Stimulated activated naive CD4-positive, alpha-beta T cell (primary cell): ENCODE measurements at places on chromosomes 1 and 21.
A peak's percentile ranks its signal among the peaks of the same experiment; 100 is the strongest.

GRCh38 chr1:107782217-107782845 is 182.6 kb downstream of the VAV3 start:
- DNase-seq = peak; percentile 16

DNA sequence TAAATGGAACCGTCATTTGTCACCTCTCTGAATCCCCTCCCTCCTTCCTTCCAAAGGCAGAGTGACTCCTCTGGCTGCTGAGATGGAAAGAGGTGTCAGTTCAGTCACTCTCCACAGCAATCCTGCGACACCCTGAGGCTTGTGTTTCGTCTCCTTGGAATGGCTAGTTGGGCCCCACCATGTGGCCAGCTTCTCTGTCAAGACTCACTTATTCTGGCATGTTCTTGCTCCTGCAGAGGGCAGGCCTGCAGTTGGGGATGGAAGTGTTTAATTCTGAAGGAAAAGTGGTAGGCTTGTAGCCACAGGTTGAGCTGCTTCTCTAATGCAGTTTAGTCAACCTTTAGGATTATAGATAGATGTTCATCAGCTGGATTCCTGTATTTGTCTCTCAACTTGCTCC is 149.6 kb downstream of the LMO4 start:
- no peak for DNase-seq

DNA sequence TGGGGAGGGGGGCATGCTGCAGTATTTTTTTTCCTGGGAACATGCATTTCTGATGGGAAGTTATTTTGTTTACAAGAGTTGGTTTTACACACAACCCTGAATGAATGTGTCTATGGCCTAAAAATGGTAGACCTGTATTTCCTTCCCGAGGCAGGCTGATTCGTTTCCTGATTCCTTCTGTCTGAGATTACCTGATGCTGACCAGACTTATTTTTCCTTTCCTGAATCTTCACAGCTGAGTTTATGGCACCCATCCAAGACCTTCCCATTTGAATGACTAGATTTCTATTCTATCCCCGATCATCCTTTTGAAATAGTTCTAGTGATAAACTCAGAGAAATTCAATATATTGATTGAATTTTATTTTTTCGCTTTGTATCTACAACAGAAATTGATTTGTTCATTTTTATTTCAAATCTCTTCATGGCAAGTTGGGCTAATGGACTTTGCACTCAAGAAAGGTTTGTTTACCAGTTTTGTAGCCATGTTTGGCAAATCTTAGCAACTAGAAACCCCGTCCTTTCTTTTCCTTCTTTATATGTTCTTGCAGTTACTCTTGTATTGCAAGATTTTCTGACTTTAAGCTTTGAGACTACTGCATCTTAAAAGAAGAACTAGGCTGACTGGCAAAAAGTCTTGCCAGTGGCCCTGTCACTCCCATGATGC is 15.9 kb upstream of the PLEKHM2 start:
- no peak for DNase-seq

- DNase-seq = no peak
Measured at GRCh38 chr1:173355281-173356031, 121.7 kb upstream of the PRDX6 start.

GRCh38 chr1:46532498-46533178 is 18.8 kb downstream of the KNCN start:
- DNase-seq = peak; percentile 34

GRCh38 chr1:209601809-209602657 is 18.5 kb downstream of the CAMK1G start:
- peak; percentile 44 for DNase-seq

GRCh38 chr1:68294367-68295066 is 62.2 kb upstream of the WLS start:
- no peak for DNase-seq
